ENCODE measurements at places on chromosomes 2 and 18.

GRCh38 chr18:29041976-29042375 is 865.0 kb upstream of the CDH2 start:
- DNase-seq, result no peak

DNA sequence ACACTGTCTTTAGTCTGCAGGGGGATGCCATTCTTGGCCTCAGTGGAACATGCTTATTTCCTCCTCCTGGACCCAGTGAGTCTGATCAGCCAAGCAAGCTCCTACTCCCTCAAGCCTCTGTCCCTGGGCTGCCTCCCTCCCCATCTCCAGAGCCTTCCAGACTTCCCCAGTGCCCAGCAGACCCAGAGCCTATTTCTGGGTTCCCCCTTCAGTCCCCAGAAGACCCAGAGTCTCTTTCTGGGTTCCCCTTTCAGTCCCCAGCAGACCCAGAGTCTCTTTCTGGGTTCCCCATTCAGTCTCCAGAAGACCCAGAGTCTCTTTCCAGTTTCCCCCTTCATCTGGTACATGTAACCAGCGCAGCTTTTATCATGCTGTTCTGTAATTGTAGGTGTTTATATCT is 17.0 kb upstream of the PKDCC start:
- DNase-seq, result no peak

- no peak for DNase-seq
Measured at GRCh38 chr18:74373428-74373827, 57.8 kb downstream of the C18orf63 start.

DNA sequence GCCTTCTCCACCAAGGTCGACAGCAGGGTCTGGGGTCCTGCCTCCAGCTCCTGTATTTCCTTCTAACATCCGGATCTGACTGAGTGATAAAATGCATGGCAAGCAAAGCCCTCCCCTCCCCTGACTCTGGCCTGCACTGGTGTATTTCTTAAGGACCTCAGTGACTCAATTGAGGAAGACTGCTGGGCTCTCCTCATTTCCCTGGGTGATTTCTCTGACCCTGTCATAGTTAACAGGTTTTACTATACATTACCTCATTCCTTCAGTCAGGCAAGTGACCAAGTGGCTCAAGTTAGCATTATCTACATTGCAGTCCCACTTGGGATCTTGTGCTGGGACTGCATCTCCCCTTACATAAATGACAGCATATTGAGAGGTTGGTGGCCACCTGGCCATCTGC is 38.8 kb upstream of the CCBE1 start:
- no peak for DNase-seq

DNA sequence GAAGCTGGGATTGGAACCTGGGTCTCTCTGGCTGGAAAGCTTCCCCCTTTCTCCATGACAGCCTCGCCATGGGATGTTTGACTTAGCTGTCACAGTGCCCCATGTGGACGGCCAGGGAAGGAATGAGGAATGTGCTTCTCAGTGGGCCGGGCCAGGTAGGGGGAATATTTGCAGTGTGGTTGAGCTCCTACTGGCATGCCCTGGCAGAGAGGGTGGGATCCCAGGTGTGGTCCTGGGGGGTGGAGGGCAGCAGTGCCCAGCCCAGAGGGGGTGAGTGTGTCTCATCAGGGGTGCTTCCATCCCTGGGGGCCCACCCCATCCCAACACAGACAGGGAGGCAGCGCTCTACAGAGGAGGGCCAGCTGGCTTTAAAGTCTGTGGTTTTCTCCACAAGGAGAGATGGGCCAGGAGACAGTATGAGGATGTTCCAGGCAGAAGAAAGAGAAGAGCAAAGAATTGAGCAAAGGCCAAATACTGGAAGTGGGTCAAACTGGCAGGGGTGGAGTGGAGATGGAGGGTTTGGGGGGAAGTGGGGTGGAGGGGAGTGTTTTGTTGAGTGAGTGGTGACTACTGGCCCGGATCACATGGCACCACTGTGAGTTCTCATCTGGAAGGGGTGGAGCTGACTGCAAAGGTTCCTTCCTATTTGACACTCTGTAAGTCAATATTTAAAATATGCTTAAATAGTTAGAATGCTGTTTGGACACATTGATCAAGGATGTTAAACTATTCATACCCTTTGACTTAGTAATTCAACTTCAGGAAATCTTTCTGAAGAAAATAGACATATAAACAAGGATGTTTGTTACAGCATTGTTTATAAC is 94.0 kb downstream of the MYCN start:
- DNase-seq, result peak; percentile 75

DNA sequence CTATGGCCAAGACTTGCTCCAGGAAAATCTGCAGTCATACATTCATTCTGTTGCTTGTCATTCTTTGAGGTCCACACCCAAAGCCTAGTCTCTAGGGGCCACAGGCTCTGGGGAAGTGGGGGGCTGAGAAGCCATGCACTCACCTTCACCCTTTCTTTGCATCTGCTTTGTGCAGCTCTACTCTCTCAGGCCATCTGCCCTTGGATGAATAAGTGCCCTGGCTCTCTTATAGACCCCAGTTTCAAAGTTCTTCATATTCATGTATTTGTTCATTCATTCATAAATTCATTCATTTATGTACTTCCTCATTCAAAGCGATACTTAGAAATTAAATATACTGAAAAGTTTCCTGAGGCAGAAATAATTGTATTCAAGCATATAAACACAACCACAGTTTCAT is 130.3 kb upstream of the FAM98A start:
- DNase-seq, result no peak

GRCh38 chr18:32093523-32093922 is 1.8 kb downstream of the RNF138 start:
- no peak for DNase-seq

- DNase-seq, result no peak
Measured at GRCh38 chr2:162579169-162579568, 235.2 kb downstream of the GCA start.

- no peak for DNase-seq
Measured at GRCh38 chr2:216727346-216728122, 32.2 kb upstream of the IGFBP5 start.

- no peak for DNase-seq
Measured at GRCh38 chr18:303607-304006, 35.8 kb upstream of the THOC1 start.

- no peak for DNase-seq
Measured at GRCh38 chr2:129812071-129812470, 167.4 kb upstream of the RAB6C start.

DNA sequence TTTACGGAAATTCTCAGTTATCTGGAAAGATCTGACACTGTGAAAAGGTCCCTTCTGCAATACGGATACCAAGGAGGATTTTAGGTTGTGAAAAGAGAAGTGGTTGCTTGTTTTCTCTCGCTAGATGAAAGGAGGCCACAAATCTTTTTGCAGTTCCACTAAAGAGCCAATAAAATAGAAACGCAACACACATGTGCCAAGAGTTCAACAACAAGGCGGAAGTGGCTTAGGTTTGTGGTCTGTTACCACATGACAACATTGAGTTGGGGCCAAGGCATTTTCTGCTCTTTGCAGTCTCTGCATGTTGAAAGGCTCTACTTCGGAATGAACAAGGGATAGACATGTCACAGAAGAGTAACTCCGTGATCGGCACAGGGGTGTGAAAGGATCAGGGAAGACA is 115.7 kb upstream of the OSR1 start:
- DNase-seq, result no peak

GRCh38 chr2:48733067-48733503 is 22.4 kb downstream of the LHCGR start:
- no peak for DNase-seq

DNA sequence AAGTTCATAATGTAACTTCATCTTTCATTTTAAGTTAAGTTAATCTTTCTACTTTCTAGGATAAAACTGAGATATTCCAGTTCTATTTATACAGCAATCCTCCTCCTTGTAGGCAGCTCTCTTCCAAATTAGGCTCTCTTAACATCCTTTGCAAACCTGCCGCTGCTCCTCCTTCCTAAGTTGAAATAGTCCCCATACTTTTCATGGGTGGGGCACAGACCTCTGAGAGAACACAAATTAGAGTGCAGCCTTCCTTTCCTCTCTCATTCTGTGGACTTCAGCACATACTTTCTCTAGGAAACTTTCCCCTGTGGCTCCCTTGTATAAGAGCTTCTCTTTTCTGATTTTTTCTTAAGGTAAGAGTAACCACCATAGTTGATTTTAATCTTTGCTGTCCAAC is 28.3 kb downstream of the TWSG1 start:
- DNase-seq, result no peak

GRCh38 chr18:59343926-59344325 is 15.1 kb downstream of the LMAN1 start:
- DNase-seq, result no peak

DNA sequence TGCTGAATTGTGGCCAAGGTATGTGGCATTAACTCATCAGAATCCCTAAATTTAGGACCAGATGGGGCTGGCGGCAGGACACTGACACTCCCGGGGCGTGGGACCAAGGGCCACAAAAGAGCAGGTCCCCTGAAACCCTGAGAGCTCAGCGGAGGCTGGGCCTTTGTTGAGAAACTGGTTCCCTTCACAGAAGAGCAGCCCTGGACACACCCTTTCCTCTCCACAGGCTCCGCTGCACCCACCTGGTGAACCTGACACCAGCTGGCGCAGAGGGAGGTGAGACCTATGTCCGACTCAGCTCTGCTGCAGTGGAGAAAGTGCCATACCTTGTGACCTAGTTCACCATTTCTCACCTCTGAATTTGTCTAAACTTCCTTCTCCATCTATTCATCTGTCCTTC is 119.5 kb downstream of the RTP5 start:
- DNase-seq, result no peak

- no peak for DNase-seq
Measured at GRCh38 chr2:168212866-168213265, 34.5 kb downstream of the STK39 start.

- DNase-seq, result no peak
Measured at GRCh38 chr18:61851279-61851678, 41.5 kb downstream of the RNF152 start.

- no peak for DNase-seq
Measured at GRCh38 chr18:9779630-9780029, 71.5 kb downstream of the RAB31 start.

- DNase-seq, result no peak
Measured at GRCh38 chr18:27378431-27379095, 193.5 kb upstream of the CHST9 start.

DNA sequence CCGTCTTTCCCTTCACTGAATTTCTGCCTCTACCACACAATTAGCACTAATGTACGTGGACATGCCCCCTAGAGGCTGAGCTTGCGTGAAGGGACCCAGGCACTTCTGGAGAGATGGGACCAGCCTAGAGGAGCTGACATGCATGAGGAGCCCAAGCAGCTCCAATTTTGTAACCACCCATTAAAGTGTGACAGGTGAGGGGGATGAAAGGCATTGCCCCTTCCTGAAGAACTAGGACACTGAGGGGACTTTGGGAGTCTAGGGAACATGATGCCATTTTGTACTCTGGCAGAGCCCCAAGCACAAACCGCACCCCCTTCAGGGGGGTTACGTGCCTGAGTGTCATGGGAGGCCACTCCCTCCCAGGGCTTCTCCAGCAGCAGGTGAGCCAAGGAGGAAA is 63.6 kb downstream of the HNRNPLL start:
- no peak for DNase-seq

GRCh38 chr2:187297801-187298200 is 150.3 kb downstream of the CALCRL start:
- DNase-seq, result no peak

- DNase-seq, result no peak
Measured at GRCh38 chr2:67374481-67374880, 22.7 kb upstream of the ETAA1 start.

- DNase-seq, result no peak
Measured at GRCh38 chr2:237663517-237664110, 36.2 kb downstream of the LRRFIP1 start.

DNA sequence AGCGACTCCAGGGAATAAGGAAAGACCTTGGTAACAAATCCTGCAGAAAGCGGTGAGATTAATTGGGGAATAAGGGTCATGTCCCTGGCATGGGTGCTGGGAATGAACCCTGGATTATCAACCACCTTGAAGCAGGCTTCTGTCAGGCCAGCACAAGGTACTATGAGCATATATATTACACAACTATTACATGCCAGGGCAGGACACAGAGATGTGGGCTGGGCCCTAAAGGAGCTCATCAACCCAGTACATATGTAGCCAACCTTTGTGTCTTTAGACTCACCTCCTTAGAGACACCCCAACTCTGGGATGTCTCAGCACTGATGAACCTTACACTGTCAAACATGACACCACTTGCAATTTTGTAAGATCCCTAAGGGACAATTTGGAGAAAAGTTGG is 3.4 kb downstream of the SFXN5 start:
- DNase-seq, result no peak

DNA sequence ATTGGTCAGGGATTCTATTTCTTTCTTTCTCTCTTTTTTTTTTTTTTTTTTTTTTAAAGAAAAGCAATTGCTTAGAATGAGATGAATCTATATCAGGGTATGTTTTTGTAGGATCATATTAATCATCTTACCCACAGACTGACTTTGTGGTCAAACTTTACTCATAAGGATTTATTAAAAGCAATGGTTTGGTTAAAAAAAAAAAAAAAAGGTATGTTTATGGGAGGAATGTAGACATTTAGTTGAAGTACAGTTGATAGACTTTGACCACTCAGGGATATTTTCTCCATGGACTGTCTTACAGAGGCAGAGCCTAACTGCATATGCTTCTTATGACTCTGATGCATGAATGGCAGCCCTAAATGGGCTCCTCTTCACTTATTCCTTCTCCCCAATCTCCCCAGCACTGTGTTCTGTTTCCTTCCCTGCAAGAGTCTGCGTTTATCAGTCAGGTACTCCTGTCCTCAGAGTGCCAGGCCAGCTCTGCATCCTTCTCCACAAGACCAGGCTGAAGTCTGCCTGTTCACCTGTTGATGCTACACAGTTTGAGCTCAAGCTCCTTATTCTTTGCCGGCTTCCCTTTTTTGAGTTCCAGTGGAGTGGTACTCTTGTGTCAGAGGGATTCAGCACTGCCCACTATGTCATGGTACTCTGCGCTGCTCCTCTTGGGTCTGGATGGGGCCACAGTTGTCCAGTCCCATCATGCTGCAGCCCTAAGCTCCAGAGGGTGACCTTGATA is 24.3 kb downstream of the CRIM1 start:
- DNase-seq, result no peak

DNA sequence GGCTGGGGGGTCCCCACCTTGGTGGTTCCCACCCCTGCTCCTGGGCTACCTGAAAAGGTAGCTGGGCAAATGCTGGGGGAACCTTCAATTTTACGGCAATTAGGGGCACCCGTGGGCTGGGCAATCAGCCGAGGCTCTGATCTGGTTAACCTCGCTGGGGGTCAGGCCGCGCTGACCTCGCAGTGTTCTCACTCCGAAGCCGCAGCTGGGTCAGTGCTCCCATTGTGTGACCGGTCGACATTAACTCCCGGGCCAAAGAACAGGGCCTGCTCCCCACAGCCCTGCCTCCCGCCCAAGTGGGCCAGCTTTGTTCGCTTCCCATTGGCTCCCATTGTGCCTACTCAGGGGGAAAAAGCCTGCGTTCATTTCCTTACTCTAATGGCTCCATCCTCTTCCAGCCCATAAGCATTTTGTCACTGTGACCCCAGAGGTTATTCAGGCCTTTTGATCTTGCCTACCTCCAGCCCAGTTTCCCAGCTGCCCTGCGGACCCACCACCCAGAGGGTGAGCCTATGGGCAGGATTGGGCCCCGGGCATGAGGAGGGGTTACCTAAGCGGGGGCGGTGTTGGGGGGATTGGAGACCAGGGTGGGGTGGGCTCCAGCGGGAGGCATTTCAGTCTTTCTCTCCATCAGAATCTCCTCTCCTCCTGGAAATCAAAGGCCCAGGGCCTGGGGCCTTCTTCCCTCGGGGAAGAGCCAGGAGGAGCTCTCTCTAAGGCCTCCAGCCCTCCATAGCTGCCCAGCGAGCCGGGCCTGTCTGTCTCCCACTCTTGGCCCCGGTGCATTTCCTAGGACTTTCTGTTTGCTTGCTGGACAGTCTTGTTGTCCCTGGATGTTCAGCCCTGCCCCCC is 90.1 kb downstream of the MYCN start:
- DNase-seq, result no peak

Measured in WTC11 (cell line).